ENCODE measurements at places on chromosomes 16 and 17. TPM values are rescaled to one million over a fixed set of nuclear protein-coding genes. Genes with fewer than 3 reads are reported as not detected.
A peak's percentile ranks its signal among the peaks of the same experiment; 100 is the strongest.

GRCh38 chr17:28258347-28258887, 60.6 kb upstream of the TMEM97 start:
- DNase-seq = no peak

GRCh38 chr16:15817446-15817845, 39.4 kb downstream of the MYH11 start:
- no peak for DNase-seq

- peak; percentile 29 for DNase-seq
Observed at GRCh38 chr16:3716831-3717234, 491 bp downstream of the TRAP1 start.

DNA sequence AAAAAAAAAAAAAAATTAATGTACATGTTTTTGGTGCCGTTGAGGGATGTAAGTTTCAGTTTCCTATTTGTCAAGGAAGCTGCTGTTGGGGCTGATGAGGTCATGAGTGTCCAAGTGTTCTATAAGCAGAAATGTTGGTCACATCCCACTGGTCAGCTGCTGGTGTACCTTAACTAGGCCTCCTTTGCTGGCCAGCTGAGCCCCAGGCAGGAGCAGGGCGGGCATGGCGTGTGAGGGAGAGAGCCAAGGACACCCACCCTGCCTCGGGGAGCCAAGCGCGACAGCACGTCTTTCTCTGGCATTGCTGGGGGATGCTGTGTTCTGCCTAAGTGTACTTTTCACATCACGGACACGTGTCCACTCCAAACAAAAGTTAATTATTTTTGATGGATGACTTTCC, 108.1 kb upstream of the CDC42EP4 start:
- DNase-seq = peak; percentile 79

DNA sequence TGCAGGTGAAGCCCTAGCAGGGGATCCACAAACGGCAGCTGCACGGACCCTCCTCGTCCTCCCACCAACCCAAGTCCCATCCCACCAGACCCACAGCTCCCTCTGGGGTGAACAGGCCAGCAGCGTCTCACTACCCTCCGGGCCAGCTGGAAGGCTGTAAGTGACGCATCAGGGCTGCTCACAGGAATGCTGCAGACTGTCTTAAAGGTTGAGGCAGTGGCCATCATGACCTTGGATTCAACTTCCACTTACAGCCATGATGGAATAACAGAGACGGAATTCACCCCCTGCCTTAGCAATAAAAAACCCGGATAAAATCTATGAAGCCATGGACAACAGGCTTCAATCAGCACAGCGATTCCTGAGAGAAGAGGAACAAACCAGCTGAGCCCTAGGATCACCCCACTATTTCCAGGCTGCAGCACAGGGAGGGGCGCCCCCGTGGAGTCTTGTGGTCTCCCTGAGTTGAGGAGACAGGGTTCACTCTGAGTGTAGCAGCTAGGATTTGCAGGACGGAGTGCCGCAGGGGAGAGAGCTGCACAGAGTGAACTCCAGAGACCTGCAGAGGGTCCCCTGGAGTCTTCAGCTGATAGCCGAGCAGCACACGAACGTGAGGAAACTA, 10.5 kb downstream of the FAM83G start:
- no peak for DNase-seq

Gene ZG16B
- total RNA-seq = 0.12 TPM

Gene WNK4
- 1.2 TPM for total RNA-seq

Gene ERN2
- not detected for total RNA-seq

- DNase-seq = no peak
Observed at GRCh38 chr16:23712976-23713375, at the start of gene ERN2. Gene ERN2 (minus strand): TSS chr16:23713222. CDS start chr16:23713187, 35 bp downstream.

GRCh38 chr16:88790312-88791211, 5.5 kb upstream of the PIEZO1 start:
- DNase-seq = peak; percentile 41

DNA sequence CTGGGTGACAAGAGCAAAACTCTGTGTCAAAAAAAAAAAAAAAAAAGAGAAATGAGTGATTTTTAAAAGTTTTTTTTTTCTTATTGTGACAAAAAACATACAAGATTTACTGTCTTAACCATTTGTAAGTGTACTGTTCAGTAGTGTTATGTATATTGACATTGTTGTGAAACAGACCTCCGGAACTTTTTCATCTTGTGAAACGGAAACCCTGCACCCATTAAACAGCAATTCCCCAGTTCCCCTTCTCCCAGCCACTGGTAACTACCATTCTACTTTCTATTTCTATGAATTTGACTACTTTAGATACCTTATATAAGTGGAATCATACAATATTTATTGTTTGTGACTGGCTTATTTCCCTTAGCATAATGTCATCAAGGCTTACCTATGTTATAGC, 18.7 kb downstream of the DUS2 start:
- no peak for DNase-seq

DNA sequence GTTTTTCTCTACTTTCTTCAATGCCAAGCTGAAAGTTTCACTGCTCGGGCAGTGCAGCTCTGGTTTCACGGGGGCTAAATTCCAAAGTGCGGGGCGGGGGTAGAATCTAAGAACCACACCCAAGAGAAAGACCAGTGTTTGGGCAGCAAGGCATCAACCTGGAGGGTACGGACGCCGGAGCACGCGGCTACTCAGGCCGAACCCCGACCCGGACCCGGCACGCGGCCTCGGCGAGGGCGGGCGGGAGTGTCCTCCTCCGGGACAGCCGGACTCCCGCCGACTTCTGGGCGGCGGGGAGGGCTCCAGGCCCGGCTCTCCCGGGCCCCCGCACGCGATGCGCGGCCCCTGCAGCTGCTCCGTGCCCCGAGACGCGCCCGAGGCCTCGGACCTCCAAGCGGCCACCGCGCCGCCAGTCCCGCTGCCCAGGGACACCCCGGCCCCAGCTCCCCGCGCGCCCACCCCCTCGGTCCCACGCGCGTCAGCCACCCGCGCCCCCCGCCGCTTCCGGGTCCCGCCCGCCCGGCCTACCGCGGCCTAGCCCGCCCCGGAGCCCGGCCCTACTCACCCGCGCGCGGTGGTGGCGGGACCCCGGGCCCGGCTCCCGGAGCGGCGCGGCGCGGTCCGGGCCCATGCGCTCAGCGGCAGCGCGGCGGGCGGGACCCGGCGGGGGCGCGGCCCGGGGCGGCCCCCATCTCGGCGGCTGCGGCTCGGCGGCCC, 561 bp downstream of the AXIN1 start:
- peak; percentile 25 for DNase-seq

Gene ADGRG3
- total RNA-seq = not detected

Gene KRT39
- total RNA-seq = not detected

Gene SCGB1C2
- total RNA-seq = not detected

Gene ICAM2
- total RNA-seq = 0.84 TPM

GRCh38 chr17:36117505-36118382, 14.1 kb downstream of the CCL4 start:
- peak; percentile 6 for DNase-seq

Gene SLC16A11
- not detected for total RNA-seq

- no peak for DNase-seq
Observed at GRCh38 chr16:10782628-10783027, 36.0 kb downstream of the TVP23A start.

Gene HCRT
- total RNA-seq = not detected

DNA sequence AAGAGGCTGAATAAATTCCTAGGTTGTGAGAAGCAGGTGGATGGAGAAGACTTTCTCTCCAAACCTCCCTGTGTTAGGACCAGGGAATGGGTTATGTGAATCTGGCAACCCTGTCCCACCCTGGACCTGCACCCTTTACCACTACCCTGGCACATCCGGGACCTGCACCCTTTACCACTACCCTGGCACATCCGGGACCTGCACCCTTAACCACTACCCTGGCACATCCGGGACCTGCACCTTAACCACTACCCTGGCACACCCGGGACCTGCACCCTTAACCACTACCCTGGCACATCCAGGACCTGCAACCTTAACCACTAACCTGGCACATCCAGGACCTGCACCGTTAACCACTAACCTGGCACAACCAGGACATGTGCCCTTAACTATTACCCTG, 207.0 kb upstream of the CACNG3 start:
- DNase-seq = no peak

Measured in M059J (cell line).